ENCODE measurements at places on chromosomes 2 and 18.

DNA sequence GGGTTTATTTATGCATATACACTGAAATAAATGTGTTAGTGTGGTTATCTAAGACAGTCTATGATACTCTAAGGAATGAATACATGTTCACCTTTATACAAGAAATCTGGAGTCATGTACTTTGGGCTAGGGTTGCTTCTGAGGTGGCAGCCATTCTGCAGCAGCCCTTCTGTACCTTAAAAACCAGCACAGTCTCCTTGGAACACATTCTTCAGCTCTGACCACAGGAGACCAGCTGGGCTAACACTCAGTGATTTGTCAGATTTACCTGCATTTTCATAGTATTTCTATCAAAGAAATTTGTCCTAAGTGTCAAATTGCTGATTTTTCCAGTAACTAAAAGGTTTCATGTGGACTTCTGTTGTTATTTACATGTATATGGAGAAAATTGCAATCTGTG, 167.7 kb downstream of the CAMKMT start:
- DNase-seq, result no peak

DNA sequence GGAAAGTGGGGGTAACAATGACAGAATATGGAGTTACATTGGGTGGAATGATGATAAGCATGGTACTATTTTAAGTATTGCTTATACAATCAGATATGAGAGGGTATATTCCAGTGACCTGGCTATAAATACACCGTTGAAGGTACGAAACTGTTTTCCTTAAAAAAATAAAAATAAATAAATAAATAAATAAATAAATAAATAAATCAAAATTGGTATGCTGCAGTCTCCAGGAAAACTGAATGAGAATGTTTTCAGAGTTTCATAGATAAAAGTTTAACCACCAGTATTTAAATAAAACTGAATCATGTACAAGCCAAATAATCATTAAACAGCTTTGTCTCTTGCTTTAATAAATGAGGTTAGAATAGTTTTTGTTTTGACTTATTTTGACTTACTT, 71.4 kb downstream of the METTL8 start:
- no peak for DNase-seq

GRCh38 chr18:12998332-12999060, 7.3 kb downstream of the CEP192 start:
- no peak for DNase-seq

DNA sequence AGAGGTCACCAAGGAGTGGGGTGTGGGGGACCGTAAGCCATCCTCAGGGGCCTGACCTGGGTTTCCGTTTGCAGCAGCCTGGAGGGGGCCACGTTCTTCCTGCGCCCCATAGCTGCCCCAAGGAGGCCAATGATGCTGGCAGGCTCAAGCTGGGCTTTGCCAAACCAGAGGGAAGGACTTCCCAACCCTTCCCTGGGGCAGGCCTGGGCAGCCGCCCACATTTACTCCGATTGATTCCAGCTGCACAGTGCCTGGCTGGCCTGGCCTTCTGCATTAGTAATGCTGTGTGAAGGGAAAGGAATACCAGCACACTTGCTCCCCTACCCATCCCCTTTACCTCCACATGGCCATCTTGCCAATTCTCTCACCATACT, 360.6 kb upstream of the SLC14A2 start:
- peak; percentile 12 for DNase-seq

DNA sequence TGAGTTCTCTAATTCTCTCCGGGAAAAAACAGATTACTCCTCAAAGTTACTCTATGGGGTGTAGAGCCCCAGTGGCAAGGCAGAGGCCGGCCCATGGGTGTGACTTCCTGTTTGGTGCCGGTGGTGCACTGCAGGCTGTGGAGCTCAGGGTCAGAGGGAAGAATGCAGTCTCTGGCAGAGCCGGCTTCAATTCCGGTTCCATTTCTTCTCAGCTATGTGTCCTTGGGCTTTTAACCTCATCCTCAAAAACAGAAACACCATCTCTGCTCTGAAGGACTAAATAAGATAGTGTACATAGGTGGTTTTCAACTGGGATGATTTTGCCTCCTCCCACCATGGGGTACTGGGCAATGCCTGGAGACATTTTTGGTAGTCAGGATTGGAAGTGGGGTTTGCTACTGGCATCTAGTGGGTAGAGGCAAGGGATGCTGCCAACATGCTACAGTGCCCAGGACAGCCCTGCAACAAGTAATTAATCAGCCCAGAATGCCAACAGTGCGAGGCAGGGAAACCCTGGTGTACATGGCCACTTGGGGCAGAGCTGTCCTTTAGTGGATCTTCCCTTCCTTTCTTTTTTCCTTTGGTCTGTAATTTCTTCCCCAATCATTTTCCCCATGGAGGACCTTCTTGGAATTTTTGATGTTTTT, 81.2 kb downstream of the INSIG2 start:
- no peak for DNase-seq

- no peak for DNase-seq
These were observed 180.6 kb downstream of the MTX2 start for GRCh38 chr2:176449852-176450251.

- DNase-seq, result no peak
These were observed 397.6 kb upstream of the LRATD1 start for GRCh38 chr2:14234911-14235310.

DNA sequence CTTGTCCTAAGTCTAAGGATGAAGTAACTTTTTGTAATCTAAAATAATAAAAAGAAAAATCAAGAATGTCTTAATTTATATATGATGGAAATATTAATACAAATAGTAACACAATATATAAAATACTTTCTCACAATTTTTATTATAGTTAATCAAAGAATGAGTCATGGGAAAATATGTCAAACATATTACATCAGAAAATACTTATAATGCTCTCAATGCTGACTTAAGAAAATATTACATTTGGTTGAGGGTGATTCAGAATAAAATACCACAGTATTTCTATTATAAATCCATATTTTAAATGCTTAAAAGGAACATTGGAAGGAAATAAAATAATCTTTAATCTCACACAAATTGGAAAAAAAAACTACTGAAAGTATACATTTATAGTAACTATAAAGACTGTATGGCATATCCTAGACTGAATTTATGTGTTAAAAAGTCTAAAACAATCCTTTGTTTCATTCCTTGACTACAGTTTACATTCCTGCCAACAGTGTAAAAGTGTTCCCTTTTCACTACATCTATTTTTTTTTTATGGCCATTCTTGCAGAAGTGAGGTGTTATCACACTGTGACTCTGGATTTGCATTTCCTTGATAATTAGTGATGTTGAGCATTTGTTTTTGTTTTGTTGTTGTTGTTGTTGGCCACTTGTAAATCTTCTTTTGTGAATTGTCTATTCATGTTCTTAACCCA, 1573.5 kb upstream of the ACVR2A start:
- DNase-seq, result no peak

DNA sequence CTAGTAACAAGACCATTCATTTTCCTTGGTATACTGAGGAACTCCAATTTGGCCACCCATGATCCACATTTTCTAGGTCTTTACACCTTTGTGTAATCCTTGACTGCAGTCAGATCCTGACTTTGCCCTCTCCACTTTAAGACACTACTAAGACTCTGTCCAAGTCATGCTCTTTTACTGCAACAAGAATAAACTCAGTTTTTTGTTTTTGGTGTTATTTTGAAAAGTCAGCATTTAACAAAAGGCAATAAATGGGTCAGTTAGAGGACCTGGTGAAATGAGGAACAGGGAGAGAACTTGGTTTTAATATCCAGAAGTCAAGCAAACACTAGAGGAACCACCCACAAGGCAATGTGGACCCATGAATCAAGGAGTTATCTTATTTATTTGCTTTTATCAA, 252.2 kb upstream of the RBBP8 start:
- DNase-seq, result no peak

DNA sequence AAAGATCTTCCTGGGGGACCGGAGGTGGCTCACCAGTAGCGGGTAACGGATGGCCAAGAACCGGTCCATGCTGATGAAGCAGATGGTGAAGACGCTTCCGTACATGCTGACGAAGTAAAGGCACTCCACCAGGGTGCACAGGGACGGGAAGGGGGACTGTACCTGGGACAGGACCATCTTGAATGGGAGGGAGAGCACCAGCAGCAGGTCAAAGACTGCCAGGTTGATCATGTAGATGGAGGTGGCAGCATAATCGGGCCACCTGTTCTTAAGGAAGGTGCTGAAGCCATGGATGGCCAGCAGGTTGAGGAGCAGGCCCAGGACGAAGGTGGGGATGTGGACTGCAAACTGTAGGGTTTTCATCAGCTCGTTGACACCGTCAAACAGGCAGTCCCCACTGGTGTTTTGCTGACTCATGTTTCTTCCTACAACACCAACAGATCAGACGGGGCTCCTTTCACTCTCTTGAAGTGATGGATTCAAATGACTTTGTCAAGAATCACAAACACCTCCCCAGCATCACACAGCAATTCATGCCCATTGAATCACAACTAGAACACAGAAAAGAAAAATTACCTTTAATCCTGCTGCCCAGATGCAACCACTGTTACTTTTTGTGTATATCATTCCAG, 14.4 kb downstream of the GPR55 start:
- no peak for DNase-seq

DNA sequence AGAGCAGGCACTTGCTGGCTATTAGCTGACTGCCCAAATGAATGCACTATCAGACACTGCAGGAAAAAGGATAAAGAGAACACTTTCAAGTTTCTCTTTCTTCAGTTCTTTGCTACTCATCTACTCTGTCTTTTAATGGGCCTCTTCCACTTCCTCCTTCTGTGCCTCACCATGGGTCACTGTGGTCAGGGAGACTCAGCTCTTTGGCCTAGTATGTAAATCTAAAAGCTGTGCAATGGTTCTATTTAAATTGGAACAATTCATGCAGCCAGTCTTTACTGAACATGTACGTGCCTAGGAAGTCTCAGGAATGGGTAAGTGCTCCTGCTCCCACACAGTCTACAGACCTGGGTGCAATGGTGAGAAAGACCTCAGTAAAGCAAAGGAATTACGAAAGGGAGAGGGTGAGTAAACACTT, 79.1 kb upstream of the DNMT3A start:
- DNase-seq, result no peak

- no peak for DNase-seq
These were observed 221.3 kb downstream of the BCL2 start for GRCh38 chr18:63098018-63098981.

- no peak for DNase-seq
These were observed 139.0 kb upstream of the PIEZO2 start for GRCh38 chr18:11288401-11288800.

DNA sequence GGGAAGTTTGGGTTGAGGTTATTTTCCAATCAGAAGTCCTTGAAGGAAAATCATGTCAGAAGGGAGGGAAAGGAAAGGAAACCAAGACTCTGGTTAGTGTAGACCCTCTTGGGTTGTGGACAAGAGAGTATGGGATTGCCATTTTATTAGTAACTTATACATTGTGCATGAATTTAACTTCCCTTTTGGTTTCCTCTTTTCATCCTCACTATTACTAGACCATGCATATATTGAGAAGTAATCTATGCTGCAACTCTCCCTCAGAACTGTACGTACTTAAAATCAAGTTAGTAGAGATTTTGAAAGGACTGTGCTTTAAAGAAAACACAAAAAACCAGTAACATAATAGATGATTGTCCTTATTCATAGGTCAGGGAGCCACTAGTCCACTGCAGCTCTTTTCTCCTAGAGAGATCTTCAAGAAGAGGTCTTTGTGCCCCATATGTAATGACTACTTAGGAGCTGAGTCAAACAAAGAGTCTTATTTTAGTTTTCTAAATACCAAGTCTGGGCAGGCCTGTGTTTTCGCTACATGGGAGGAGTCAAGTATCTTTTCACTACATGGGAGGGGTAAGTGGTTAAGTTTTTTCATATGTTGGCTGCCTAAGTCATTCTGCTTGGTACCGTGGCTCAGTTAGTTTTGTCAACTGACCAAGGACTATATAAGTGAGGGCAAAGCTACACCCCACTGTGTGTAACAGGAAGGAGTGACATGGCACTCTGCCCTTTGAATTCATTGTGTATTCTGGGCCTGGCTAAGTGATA, 25.2 kb upstream of the FAM117B start:
- no peak for DNase-seq

GRCh38 chr18:55246278-55246677, 287.0 kb upstream of the CCDC68 start:
- no peak for DNase-seq

GRCh38 chr2:98801921-98802321, 71.0 kb upstream of the MGAT4A start:
- no peak for DNase-seq
